ENCODE measurements at places on chromosomes 12 and 14.
A peak's percentile ranks its signal among the peaks of the same experiment; 100 is the strongest.

GRCh38 chr14:31945074-31945613, 132.0 kb upstream of the ARHGAP5 start:
- DNase-seq, result no peak

DNA sequence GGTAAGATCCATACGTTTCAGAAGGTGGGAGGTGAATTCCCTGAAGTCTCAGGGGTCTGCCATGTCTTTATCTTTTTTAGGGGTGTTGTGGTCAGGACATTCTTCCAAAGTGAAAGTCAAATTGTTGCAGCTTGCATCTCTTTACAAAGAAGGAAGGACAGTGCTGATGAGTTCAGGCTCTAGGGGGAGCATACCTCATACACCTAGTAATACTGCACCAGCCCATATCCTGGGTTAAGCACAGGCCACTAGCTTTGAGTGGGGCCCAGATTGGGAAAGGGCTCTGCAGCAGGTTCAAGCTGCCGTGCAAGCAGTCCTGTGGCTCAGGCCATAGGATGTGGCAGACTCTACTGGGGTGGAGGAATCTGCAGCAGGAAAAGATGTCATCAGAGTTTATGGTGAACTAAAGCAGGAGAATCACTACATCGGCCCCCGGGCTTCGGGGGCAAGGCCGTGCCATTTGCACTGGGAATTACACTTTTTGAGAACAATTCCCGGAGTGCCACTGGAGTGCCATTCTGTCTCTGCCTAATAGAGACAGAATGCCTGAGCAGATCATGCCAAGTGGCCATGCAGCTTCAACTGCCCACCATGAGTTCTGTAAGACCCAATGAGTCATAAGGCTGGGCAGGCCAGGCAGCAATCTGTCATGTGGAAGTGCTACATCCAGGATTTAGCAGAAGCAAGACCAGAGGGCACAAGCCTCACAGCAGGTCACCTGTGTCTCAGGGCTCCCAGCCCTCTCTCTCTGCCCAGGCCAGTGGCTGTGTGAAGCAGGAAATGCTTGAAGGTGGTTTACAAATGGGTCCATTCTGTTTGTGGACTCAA, 32.3 kb downstream of the DIO3 start:
- no peak for DNase-seq

- DNase-seq, result no peak
These were observed 2.8 kb upstream of the LTBP2 start for GRCh38 chr14:74614508-74615495.

GRCh38 chr14:59869381-59870255, 958 bp downstream of the RTN1 start:
- DNase-seq, result no peak

- peak; percentile 59 for DNase-seq
These were observed 155.1 kb upstream of the BTG1 start for GRCh38 chr12:92300777-92301176.
